Stimulated activated naive CD8-positive, alpha-beta T cell treated with anti-CD3 and anti-CD28 coated beads, Interleukin-15, Interleukin-2, amounts not matched to agents 100 U/mL and 50 U/mL, for 24 hours (primary cell): ENCODE measurements at places on chromosomes 7 and 10.

DNA sequence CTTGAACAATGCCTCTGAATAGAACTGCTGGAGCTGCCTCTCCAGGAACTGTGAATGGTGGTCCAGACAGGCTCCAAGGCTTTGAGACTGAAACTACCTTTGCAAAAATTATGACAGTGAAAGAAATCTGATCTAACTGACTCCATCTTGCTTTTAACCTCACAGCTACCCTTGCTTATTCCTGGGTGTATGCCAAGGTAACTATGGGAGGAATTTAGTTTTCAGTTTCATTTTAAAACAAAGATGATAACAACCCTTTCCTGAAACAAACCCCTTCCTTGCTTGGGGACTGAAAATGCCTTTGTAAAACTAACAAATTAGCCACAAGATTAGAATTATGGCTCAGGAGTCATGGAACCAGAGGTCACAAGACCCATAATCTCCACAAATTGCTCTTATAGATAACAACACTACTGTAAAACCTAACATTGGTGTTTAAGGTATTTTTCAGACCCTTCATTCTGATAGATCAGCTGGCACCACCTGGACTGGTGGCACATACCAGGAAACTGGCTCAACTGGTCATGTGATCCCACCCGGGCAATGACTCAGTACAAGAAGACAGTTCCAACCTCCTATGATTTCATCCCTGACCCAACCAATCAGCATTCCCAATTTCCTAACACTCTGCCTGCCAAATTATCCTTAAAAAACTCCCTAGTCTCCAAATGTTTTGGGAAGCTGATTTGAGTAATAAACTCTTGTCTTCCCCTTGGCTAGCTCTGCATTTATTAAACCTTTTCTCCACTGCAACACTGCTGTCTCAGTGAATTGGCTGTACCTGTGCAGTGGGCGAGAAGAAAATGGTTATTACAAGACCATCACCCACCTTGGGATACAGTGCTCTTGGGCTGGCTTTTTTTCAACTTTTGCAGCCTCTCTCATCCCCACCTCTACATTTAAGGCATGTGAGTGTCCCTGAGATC lies 608.1 kb downstream of the TYW1 start:
- no peak for DNase-seq

DNA sequence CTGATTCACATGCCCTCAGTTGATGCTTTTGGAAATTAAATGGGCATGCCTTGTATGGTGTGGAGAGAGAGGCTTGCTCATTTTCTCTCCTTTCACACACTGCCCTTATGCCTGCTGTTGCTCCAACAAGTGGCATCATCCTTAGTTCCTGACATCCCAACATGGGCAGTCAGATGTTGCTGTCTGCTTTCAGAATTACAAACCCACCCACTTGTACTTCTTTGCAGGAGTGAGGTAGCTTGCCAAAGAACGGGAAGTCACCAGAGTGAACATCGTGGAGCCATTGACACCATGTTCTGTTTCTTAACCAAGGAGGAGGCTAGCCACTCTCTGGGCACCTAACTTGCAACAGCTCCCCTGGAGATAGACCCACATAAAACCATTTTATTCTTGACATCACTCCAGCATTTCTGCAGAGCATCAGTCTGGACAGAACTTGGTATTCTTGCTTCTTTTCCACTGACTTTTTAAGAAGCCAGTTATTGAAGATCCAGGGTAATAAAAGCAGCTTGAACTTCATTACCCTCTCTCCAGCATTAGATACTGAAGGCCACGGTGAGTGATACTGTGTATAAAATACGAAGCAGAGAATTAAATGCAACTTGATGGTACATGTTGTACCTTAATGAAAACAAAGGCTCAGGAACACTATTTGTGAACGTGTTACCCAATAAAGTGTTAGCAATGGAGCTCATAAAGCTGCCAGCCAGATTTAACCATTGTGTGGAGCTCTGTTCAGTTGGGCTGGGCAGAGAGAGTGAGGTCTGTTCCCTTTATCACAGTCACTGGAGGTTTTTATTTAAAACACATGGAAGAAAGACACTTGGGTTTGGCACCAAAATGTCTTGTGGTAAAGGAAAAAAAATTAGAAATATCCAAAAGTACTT lies 195.8 kb upstream of the HABP2 start:
- DNase-seq, result no peak

DNA sequence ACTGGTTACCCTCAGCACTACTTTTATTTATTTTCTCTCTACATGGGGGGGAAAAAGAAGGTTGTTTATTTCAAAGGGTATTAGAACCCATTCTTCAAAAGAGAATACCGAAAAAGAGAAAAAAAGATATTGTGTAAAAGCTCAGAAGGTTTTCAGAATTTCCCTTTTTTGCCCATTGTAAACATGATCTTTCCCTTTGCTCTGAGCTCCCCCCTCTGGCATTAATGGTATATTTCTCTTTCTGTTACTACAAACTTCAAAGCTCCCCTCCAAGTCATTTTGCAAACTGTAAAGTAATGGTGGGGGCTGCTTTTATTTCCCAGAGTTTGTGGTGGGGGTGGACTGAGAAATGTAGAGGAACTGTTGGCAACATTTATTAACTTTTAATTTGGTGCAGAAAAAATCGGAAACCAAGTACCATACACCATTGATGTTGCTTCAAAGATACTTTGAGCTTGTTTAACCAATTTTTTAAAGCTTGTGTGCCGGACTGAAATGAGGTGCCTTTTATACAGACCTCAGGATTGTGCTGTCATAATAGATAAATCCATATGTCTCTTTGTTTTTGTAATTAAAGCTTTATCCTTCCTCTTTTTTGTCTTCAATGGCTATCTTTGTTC lies 181.5 kb downstream of the EXOC4 start:
- DNase-seq, result no peak

DNA sequence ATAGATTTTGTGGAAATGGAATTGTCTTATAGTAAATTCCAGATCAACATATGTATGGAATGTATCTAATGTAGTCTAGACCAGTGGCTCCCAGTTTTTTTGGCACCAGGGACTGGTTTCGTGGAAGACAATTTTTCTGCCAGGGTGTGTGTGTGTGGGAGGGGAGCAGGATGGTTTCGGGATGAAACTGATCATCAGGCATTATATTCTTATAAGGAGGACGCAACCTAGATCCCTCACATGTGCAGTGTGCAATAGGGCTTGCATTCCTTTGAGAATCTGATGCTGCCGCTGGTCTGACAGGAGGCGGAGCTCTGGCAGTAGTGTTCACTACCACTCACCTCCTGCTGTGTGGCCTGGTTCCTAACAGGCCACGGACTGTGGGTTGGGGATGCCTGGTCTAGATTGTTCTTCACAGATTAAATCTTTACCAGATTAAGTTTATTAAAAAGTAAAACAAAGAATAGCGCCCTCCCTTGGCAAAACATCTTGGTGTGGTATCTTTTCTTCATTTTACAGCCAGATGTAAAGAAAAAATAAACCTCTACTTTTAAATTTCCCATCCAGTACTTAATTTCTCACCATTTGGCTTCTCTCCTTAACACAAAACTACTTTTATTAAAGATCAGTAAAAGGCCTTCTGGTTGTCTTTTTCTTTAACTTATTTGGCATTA lies 48.4 kb downstream of the SEPTIN7 start:
- DNase-seq, result no peak

DNA sequence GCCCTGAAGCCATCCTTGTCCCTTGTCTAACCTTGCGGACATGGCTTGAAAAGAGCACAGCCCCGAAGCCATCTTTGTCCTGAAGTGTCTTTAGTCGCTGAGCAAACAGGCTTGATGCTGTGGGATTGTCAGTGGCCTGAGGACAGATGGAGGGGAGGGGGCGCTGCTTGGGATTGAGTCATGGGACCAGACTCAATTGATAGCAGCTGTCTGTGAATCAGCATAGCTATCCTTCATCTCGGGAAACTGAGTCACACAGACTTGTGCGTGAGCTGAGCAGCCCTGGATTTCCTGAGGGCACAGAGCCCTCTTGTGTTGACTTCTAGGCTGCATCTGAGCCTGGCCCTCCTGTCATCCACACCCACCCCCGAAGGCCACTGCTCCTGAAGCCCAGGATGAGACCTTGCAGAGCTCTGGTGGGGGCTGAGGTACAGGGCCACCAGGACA lies 14.4 kb downstream of the MYO1G start:
- DNase-seq, result no peak

- peak; percentile 29 for DNase-seq
These were observed 1.9 kb downstream of the KCTD7 start for GRCh38 chr7:66630531-66630930.

- DNase-seq, result no peak
These were observed 33.1 kb downstream of the HABP2 start for GRCh38 chr10:113585949-113586348.

DNA sequence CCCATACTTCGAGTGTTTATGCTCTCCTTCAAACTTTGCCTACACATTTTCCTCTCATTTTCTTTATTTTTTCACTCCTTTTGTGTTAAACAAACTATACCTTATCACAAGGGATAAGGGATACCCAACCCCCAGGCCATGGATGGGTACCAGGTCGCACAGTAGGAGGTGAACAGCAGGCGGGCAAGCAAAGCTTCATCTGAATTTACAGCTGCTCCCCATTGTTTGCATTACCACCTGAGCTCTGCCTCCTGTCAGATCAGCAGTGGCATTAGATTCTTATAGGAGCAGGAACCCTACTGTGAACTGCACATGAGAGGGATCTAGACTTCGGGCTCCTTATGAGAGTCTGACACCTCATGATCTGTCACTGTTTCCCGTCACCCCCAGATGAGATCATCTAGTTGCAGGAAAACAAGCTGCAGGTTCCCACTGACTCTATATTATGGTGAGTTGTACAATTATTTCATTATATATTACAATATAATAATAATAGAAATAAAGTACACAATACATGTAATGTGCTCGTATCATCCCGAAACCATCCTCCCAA lies 28.5 kb downstream of the ZC3HC1 start:
- no peak for DNase-seq

GRCh38 chr7:140584195-140584851 lies 56.3 kb downstream of the DENND2A start:
- DNase-seq, result no peak

- peak; percentile 50 for DNase-seq
These were observed 18.0 kb downstream of the STX1A start for GRCh38 chr7:73701357-73701995.

DNA sequence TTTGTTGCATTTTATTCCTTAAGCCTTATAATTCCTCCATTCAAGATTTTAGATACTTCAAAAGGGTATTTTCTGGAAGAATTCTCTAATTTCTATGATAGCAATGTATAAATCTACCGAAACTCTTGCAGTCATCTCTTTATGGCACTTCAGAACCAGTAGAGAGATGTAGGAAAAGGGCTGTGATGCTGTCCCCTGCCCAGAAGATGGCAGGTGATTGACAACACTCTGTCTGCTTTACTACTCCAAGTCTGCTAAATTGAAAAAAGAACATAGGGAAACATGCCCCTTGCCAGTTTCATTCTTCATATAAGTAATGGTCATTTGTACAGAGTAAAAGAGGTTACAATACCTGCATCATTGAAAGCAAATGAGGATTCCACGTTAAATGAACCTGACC lies 5.1 kb downstream of the TCTN3 start:
- DNase-seq, result no peak

DNA sequence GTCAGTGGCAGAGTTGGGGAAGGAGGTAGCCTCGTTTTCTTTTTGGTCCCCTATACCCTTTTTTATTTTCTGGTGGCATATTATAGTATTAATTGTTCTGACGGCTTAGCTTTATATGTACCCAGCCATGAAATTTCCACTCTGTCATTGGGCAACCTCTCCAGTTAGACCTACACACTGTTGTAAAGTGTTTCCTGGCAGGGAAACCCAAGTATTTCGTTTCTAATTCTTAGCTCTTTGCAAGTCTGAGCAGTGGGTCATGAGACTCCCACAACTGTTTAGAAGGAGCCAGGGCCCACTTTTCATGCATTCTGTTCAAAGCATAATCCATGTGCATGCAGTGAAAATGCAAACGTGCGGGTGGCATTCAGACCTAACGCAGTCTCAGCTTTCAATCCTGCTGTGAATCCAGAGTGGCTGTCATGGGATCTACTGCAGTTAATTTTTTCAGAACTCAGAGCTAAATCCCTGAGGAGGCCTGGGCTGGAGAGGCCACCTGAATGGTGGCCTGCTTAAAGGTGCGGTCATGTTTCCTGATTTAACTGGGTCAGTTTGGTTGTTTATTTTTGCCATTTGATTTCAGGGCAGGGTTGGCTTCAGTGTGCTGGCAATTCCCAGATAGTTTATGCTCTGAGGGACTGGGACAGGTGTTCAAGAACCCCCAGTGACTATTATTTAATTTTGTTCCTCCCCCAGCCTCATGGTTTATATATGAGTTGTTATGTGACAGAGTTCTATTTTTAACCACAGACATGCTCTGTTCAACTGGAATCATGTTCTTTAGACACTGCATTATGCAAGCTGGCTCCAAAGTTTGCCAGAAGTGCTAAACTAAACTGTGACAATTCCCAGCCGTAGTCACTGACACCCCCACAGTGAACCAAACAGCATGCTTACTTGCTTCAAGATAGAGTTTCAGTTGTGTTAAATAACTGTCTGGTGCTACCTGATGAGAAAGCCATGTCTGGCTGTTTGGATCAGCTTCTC lies 27.4 kb upstream of the SYPL1 start:
- DNase-seq, result no peak

- no peak for DNase-seq
These were observed 221.0 kb downstream of the DYNC1I1 start for GRCh38 chr7:95993380-95993779.

DNA sequence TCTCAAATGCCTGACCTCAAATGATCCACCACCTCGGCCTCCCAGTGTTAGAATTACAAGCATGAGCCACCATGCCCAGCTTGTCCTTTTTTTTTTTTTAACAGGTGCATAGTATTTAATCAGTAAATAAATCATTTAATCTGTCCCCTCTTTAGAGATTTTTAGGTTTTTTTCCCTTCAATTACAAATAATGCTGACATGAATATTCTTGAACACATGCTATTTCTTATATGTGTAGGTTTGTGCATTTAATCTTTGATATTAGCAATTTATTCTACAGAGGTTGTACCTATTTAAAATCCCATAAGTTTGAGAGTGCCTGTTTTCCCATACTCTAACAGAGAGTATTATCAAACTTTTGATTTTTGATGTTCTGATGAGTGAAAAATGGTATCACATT lies 24.2 kb upstream of the ARMC3 start:
- DNase-seq, result no peak

DNA sequence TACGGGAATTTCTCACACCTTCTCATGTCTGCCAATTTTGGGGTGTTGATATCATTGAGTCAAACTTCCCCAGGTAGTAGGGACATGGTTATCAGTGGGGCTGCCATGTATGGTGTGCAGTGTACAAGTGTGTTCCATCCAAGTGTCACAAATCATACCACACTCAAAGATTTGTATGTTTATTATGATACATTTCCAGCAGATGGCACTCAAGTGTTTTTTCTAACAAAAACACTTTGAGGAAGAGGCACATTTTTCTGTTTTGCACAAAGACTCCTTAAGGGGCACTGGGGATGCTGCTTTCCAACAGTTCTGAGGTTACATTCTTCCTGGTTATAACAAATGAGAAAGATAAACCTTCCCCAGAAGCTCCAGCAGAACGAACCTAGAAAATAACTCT lies 414.5 kb downstream of the REEP3 start:
- no peak for DNase-seq

DNA sequence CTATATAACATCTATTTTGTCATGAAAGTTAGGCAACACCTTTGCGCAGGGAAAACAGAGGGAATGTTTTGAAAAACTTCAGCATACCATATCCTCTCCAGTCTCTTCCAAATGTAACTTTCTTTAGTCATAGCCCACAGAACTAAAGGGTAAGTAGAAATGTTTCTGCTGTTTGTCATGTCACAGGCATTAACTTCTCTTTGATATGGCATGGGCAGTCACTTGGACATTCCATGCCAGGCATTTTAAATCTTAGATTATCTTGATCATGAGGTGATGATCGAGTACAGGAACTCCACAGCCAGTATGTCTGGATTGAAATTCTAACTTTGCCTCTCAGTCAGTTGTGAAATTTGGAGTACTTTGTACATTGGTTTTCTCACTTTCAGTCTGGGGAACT lies 27.5 kb upstream of the ETV1 start:
- no peak for DNase-seq
